NCI-H748 treated with DMSO at 0.1 percent for 48 hours (cell line): ENCODE measurements at places on chromosomes 11 and 22.

DNA sequence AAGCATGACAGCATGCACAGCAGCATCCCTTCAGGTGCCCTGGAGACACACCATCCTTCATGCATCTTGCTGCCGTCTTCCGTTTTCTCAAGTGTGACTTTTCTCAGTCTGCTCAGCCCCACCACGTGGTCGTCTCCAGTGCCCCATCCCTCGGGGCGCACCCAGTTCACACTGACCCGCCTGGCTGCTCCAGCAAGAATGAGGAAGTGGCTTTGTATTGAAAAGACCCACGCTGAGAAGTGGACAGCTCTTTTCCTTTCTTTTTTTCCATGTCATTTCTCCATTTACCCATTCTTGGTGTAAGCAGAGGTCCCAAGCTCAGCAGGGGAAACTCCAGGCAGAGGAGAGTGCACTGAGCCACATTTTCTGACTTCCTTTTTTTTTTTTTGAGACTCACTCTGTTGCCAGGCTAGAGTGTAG lies 14.5 kb downstream of the SERPINH1 start:
- no peak for DNase-seq

GRCh38 chr11:73186294-73186850 lies 31.7 kb upstream of the P2RY2 start:
- DNase-seq = no peak

DNA sequence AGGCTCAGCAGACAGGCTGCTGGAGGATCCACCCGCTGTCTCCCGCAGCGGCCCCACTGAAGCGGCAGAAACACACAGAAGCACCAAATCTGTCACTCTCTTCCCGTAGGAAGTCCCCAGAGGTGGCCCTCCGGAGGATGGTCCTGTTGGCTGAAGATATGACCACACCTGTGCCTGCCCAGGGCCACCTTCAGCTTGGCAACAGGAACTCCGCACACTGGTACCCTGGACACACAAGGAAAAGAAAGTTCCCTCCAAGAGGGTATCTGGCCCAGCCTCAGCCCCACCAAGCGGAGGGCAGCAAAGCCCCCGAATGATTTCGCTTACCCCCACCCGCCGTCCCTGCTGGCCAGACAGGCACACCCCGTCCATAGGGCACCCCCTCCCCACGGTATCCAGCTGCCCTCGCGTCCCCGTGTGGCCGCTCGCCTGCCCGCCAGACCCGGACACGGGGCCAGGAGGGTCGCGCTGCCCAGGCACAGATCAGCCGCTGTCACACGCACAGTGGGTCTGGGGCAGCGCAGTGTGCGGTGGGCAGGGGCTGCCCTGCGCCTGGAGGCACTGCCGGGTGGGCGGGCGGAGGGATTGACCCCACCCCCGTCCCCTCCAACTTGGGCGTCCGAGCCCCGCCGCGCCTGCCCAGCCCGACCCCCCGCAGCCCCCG lies 7.0 kb downstream of the RASSF7 start:
- no peak for DNase-seq

DNA sequence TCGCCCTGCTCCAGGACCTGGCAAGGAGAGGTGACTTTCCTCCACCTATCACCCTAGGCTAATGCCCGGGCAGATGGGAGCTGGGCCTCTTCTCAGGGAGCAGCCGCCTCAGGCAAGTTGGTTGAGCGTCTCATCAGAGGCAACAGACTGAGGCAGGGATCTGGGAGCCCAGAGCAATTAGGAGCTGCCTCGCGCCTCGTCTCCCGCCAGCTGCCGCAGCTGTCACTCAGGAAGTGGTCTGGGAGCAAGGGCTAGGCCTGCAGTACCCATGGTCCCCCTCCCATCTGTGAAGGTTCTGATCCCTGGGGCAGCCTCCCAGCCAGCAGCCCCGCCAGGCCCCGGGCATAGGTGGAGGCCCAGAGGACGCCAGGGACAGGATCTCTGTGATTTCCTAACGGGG lies 4.6 kb upstream of the CABP7 start:
- no peak for DNase-seq

GRCh38 chr11:71934213-71934612 lies 5.4 kb downstream of the RNF121 start:
- DNase-seq = no peak

GRCh38 chr11:58867556-58867955 lies 23.1 kb upstream of the GLYATL2 start:
- DNase-seq = no peak

- no peak for DNase-seq
These were observed 131.7 kb upstream of the ISX start for GRCh38 chr22:34934261-34934660.

DNA sequence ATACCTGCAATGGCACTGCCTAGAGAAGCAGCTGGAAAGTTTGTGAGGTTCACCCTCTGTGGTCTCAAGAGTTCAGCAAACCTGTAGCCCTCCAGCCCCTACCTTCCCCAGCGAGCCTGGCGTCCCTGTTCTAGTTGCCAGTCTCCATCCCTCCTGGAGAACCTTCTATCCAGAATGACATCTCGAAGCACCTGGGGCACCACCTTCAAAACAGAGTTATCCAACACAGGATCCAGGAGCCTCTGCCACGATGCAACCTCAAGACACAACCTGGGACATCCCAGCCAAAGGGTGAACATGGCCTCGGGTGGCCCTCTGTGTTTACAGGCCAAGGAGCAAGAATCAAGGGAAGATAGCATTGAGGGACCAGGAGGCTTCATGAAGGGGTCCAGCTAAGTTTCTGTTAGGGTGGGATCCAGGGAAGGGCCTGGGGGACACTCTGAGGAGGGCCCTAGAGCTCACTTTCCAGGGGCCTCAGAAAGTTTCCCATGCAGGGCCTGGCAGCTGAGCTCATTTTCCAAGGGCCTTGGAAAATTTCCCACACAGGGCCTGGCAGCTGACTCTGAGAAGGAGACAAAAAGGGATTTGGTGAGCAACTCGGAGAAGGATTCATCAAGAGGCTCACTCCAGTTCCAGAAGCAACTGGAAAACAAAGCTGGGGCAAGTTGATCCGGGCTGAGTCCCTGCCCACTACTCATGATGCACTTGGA lies 36.9 kb upstream of the SYT13 start:
- DNase-seq = no peak

- no peak for DNase-seq
These were observed 9.8 kb upstream of the TBX1 start for GRCh38 chr22:19750507-19751490.

DNA sequence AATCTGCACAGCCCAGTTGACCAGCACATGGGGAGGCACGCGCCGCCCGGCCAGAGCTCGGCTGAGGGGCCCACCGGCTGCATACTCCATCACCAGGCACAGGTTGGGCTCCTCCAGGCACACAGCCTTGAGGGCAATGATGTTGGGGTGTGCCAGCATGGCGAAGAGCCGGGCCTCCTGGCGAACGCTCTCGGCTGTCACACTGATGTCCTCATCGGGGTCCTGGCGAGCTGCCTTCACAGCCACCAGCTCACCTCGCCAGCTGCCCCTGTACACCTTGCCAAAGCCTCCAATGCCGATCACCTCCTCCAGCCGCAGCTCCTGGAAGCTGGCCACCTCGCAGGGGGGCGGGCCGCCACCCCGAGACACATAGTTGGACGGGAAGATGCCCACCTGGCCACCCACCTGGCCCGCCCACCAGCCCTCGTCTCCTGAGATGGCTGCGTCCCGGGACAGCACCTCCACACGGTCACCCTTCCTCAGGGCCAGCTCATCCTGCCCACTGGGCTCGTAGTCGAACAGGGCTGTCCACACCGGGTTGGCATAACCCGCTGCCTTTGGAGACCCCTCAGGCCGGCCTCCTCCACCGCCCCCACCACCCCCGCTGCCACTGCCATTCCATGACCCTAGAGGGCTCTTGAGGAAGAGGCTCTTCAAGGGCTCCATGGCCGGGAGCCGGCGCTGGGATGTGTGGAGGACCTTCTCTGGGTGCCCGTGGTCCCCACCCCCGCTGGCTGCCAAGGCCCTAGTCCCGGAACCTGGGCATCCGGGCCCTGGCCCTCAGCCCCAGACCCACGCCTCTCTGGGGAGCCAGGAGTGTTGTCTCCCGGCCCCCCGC lies 711 bp downstream of the MAP3K11 start:
- no peak for DNase-seq

DNA sequence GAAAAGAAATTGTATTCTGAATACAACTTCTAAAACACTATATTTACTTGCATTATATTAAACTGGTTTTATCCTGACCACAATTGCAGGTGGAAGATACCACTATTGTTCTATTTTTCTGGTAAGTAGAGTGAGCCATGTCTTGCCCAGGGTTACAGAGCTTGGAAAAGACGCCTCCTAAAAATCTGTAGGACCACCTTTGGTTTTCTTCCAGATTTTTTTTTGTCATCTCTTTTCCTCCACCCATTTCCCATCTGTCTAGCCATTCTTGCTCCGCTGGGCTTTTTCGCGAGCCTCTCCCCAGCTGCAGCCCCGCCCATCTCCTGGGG lies 294 bp upstream of the MTMR3 start:
- no peak for DNase-seq

GRCh38 chr11:118076754-118077281 lies at the start of gene TMPRSS4:
Gene TMPRSS4 (plus strand): TSS chr11:118077078. CDS start chr11:118077303, 225 bp downstream.
- DNase-seq = peak; percentile 61

- no peak for DNase-seq
These were observed 1.4 kb downstream of the KDM2A start for GRCh38 chr11:67120456-67120855.

DNA sequence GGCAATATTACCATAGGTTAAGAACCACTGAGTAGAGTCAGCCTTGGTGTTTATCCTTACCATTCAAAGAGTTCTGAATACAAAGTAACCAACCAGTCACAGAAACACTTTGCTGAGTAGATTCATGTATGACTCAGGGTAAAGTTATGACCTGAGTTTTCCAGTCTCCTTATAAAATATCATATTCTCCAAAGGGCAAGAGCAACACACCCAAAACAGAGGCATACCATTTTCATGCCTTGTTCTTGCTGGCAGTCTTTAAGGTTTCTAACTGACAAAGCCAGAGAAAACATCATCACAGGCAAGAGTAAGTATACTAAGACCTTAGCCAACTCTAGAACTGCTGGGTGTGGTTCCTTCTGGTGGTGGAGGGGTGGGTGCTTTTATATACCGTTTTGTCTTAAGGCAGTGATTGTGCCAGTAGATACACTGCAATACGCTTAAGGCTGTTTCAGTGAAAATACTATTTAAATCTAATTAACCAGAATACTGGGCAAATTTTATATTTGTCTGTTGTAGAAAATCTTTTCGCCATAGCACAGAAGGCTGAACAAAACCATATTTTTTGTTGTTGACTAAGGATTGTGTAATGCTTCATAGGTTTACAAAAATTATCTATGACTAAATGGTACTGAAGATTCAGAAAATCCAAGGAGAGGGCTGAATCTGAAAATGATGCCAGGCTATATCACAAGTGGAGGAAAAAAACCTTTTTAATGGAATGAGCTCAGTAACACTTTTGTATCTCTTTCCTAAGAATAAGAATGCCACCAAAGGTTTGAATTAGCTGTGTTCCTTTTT lies 3.0 kb downstream of the ATL3 start:
- DNase-seq = no peak

- no peak for DNase-seq
These were observed 32.1 kb upstream of the DRD2 start for GRCh38 chr11:113507341-113507740.

GRCh38 chr11:27757953-27758352 lies 57.7 kb upstream of the BDNF start:
- DNase-seq = no peak

DNA sequence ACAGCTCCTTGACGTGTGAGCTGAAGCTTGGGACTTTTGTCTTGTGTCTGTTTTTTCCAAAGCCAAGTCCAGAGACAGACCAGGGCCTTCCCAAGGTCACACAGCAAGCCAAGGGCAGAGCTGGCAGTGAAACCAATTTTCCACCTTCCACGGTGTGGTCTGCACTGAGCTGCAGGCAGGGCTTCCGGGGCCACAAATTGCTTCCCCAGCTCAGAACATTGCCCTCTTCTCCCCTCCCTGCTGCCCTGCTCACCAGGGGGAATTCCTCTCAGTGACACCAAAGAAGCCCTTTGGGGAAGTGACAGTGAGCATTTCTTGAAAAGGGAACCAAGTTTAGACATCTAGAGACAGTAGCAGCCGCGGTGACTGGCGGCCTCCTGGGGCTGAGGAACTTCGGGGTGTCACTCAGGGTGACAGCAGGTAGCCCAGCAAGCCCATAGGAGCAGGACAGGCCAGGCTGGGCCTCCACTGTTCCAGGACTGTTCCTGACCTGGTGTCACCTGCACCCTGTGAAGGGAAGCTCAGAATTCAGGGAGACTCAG lies 9.2 kb downstream of the FXYD2 start:
- no peak for DNase-seq

- DNase-seq = no peak
These were observed 364.1 kb upstream of the PITPNB start for GRCh38 chr22:28283068-28283654.

DNA sequence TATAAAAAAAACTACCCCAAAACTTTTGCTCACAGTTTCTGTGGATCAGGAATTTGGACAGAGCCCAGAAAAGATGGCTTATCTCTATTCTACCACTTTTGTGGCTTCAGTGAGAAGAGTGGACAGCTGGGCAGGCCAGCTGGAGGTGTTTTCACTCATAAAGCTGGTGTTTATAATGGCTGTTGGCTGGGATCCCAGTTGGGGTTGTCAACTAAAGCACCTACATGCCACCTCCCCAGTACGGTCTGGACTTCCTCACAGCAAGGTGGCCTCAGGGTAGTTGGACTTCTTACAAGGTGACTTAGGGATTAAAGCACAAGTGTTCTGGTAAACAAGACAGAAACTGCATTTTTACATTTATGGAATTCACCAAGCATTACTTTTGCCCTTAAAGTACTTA lies 171.0 kb downstream of the NELL1 start:
- peak; percentile 58 for DNase-seq

- DNase-seq = no peak
These were observed 898.2 kb upstream of the RAG2 start for GRCh38 chr11:37496201-37496600.

GRCh38 chr11:71539017-71539416 lies 1.2 kb downstream of the KRTAP5-8 start:
- DNase-seq = no peak

DNA sequence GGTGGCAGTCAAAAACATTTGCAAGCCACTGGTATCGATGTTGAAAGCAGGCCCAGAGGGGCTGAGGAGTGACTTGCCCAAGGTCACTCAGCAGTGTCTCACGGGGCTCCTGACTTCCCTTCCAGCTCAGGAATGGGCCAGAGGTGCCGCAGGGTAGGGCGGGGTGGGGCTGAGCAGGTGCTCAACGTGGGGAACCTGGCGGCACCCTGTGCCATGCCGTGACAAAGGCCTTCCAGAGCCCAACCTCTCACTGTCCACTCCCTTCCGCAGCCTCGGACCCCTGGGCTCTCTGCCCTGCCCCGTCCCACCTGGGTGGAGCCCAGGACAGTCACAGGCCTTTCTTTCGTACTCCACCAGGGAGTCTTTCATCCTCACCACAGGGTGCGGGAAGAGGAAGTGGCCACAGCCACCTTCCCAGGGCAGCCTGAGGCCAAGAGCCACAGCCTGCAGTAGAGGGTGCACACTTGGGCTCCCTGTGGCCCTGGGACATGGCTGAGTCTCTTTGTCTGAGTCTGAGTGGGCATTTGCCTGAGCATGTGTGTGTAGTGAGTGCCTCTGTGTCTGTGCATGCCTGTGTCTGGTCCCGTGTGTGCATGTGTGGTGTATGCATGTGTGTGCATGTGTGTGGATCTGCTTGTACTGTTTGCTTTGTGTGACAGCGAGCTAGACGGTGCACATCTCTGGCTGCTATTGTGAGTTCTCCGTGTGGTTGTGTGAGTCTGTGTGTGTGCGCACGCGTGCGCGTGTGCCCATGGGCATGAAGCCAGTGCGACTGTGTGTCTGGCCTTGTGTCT lies 6.0 kb upstream of the LIF start:
- no peak for DNase-seq
